ENCODE measurements at places on chromosomes 3 and 15.
A peak's percentile ranks its signal among the peaks of the same experiment; 100 is the strongest.

GRCh38 chr3:129005526-129006303 is 4.6 kb downstream of the EFCC1 start:
- DNase-seq: no peak

GRCh38 chr3:51719410-51720025 is 12.7 kb downstream of the GRM2 start:
- no peak for DNase-seq

GRCh38 chr3:33915796-33916546 is 117.5 kb downstream of the PDCD6IP start:
- peak; percentile 42 for DNase-seq

DNA sequence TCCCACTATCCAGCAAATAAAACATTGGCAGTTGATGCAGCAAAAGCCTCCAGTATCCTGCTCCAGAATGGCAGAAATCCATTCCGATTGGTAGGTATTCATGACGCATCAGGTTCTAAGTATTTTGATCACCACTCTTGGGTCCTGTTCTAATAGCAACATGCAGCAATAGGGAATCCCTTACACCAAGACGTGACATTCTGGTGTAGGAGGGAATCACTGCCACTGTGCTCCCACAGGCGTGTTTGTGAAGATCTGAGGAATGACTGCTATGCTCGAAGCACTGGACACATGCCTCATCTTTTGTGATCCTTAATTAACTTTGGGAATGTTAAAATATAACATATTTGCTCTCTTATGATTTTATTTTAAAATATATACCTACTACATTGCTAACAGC is 552.9 kb downstream of the MECOM start:
- peak; percentile 24 for DNase-seq

DNA sequence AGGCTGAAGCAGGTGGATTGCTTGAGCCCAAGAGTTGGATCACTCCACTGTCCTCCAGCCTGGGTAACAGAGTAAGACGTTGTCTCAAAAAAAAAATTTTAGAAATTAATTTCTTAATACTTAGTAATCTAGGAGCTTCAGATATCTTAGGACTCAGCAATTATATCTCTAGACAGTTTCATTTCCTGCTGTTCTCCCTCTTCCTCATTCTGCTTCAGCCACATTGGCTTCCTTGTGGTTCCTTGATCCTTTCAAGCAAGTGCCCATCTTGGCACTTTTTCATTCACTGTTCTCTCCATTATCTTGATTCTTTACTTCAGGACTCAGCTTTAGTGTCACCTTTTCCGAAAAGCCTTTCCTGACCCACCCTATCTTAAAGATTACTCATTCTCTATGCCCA is 22.5 kb downstream of the TMEM202 start:
- DNase-seq: no peak

DNA sequence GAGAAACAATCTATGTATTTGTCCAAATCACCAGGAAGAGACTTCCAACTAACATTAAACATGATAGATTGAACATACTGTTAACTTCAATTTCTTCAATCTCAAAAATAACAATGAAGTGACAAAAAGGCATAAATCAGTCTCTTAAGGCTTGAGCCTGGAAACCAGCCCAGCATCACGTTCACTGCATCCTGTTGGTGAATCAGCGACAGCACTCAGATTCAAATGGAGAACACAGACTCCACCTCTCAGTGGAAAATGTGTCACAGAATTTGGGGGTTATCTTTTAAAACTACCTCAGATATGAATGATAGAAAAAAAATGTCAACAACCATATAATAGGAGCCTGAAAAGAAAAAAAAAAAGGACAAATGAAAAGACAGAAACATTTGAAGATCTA is 212.0 kb downstream of the MINAR1 start:
- DNase-seq: peak; percentile 93

DNA sequence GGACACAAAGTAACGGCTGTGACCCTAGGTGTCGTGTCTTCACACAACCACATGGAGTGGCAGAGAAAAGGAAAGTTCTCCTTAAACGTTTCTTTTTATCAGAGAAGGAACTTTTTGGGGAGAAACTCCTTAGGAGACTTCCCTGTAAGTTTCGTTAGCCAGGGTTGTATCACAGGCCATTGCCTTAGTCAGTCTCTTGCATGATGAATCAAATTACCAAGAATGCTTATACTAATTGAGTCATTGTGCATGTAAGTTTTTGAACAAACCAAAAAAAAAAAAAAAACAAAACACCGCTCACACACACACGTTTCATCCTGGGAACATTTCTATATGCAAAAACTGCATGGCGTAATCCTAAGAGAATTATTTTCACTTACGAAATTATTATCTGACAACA is 150.4 kb upstream of the SATB1 start:
- peak; percentile 57 for DNase-seq

- no peak for DNase-seq
Observed at GRCh38 chr3:131806736-131807135, 228.1 kb downstream of the CPNE4 start.

- no peak for DNase-seq
Observed at GRCh38 chr15:59251001-59251845, 44.6 kb downstream of the LDHAL6B start.

- no peak for DNase-seq
Observed at GRCh38 chr15:91488452-91488851, 365.1 kb upstream of the SLCO3A1 start.

DNA sequence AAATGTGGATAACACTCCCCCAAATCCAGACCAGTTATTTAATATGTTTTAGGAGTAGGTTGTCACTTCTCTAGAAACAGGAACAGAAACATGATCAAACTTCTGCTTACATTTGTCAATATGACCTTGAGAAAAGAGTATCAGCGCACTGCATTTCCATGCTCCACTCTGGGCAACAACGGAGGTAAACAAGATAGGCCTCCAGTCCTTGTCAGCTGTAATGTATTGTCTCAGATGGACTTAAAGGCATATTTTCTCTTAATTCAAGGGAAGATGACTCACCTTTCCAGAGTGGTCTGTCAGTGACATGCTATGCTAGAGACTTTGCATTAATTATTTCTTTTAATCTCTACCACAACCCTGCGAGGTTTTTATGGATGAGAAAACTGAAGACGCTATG is 51.6 kb upstream of the TCF12 start:
- DNase-seq: peak; percentile 22

GRCh38 chr3:182809531-182809930 is 16.2 kb downstream of the ATP11B start:
- DNase-seq: peak; percentile 34

- DNase-seq: peak; percentile 44
Observed at GRCh38 chr15:25596644-25597562, 158.1 kb upstream of the UBE3A start.

DNA sequence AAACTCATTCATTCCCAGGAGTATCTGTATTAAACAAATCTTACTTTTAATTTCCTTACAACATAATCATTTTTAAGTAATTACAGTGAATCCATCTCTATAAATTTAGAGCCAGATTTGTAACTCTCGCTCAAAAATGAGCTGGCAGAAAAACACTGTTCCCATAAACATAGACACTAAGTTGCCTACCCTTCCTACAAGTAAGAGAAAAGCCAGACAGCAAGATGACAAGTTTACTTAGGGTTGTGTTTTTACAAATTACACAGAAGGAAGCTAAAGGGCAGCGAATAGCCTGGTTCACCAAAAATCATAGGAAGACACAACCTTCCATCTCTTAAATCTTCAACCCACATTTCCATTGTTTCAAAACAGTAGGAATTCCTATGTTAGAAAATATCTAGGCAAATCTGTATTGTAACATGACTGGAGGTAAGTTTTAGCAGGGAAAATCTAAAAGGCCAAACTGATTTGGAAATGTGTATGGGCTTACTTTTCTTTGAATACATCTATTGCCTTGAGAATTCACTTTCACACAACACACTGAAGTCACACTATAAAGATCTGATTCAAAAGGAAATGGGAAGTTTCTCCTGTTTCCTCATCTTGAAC is 21.7 kb downstream of the HERC1 start:
- DNase-seq: no peak

GRCh38 chr3:178043084-178043483 is 493.2 kb upstream of the KCNMB2 start:
- DNase-seq: no peak

- no peak for DNase-seq
Observed at GRCh38 chr15:64029633-64030032, 16.7 kb downstream of the DAPK2 start.

DNA sequence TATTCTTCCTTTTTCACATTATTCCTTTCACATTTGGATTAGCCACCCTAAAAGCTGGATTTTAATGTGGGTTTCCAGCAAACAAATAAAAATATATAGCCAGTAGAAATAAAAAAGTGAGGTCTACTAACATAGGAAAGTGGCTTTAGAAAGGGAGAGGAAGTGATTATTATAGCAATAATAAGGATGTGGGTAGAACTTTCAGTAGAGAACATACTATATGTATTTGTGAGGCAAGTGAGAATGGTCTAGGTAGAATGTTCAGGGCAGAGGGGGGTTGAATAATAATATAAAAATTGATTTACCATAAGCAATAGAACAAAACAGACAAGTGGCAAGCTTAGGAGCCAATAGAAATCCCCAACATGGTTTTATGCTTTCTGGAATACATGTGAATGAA is 88.6 kb downstream of the NR1I2 start:
- no peak for DNase-seq

DNA sequence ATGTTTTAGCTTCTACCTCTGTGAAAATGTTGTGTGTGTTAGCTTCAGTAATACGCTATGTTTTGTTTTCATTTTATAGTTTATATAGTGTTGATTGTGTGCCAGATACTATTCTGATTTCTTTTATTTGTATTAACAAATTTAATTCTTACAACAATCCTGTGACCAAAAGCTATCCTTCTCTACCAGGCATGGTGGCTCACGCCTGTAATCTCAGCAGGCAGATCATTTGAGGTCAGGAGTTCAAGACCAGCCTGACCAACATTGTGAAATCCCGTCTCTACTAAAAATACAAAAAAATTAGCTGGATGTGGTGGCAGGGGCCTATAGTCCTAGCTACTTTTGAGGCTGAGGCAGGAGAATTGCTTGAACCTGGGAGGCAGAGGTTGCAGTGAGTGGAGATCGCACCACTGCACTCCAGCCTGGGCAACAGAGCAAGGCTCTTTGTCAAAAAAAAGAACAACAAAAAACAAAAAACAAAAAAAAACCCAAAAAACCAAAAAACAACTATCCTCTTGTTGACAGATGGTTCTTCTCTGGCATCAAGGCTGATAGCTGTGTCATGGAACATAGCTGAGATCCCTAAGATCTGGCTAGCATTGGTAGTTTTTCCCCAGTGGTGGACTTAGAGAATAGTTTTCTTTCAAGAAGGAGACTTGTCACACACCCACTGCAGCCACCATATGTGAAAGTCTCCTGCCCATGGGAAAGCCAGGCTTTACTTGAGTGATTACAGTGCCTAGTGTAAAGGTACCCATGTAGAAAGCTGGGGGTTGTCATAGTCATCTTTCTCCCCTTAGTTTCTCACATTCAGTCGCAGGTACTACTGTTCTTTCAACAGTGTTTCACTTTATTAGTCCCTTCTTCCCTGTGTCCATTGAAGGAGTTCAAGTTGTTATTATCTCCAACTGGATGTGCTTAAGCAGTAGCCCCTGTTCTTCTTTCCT is 116.5 kb downstream of the UBE2E2 start:
- no peak for DNase-seq

- DNase-seq: no peak
Observed at GRCh38 chr15:35603301-35603700, 57.3 kb upstream of the DPH6 start.

DNA sequence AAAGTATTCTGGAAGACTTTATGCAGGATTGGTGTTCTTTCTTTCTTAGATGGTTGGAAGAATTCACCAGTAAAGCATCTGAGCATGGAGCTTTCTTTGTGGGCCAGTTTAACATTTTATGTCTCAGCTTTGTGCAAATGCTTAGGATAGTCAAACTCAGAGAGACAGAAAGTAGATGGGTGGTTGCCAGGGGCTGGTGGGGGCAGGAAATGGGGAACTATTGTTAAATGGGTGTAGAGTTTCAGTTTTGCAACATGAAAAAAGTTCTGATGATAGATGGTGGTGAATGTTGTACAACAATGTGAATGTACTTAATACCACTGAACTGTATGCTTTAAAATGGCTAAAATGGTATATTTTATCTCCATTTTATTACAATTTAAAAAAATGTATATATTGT is 24.8 kb downstream of the SPCS1 start:
- DNase-seq: no peak

- no peak for DNase-seq
Observed at GRCh38 chr3:128313071-128313725, 153.5 kb downstream of the DNAJB8 start.

- DNase-seq: peak; percentile 65
Observed at GRCh38 chr3:177473184-177473583, 275.9 kb upstream of the TBL1XR1 start.

DNA sequence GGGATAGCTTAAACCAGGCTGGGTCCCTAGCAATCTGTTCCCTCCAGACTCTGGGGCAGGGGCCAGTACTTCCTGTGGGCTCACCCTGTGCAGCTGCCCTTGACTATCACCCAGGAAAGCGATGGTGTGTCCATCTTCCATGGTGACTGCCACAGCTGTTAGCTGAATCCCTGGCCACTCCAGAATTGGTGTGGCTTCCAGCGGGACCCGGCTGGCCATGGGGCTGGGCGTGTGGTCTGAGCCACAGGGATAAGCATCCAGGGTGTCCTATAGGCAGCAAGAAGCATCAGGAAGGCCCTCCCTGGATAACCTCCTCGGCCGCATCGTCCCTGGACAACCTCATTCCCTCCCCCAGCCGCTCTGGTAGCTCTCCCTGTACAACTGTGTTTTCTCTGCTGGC is 7.2 kb downstream of the PLXNB1 start:
- DNase-seq: no peak

DNA sequence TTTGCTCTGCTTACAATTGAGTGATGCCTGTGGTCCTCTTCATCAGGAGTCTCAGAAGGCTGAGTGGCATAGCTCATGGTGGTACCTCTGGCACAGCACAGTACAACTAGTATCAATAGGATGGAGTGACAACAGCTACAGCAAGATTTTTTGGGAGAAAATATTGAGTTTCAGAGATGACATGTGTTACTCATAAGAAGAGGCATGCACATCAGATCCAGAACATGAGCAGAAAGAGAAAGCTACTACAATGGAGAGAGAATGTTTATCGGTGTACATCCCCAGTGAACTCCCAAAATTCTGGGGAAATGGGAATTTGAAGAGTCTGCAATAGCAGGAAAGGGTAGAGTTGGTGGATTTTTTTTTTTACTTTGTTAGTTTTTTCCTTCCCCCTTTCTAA is 130.5 kb upstream of the MB21D2 start:
- no peak for DNase-seq
